ENCODE measurements at places on chromosomes 13 and 19.
A peak's percentile ranks its signal among the peaks of the same experiment; 100 is the strongest.

GRCh38 chr13:105448811-105449210 lies 1086.7 kb downstream of the EFNB2 start:
- DNase-seq = no peak

DNA sequence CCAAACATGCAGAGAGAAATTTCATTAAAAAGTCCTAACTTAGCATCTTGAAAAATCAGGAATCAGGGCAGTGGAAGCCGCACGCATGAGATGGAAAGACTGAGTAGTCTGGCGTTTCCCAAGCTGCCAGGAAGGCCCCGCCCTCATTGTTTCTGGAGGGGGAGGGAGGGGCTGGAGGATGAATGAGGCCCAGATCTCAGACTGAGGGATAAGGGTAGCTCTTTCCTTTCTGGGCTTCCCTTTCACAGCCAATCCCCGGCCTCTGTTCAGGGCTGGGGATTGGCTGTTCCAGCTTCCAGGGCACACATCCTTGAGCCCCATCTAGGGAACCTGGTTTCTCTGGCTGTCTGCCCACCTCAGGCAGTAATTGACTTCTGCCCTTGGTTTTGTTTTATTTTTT lies 7.3 kb downstream of the C19orf53 start:
- peak; percentile 75 for DNase-seq

DNA sequence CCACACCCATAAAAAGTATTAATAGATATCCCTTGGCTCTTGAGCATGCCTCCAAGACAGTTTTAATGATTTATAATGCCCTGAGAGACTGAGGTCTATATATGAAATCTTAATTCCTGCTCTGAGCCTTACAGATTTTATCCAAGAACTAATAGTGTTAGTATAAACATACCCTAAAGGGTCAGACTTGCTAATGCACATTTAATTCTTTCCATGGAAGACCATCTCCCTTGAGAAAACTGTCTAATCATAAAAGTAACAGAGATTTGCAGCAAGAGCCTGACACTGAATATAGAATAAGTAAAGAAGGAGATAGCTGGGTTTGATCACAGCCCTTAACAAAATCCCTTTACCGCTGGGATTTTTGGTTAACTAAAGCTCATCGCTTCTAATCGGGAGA lies 650.8 kb upstream of the KLF12 start:
- no peak for DNase-seq

- no peak for DNase-seq
These were observed 18.2 kb downstream of the SIN3B start for GRCh38 chr19:16847430-16847829.

Measured in fibroblast of lung (primary cell).